ENCODE measurements at places on chromosomes 12 and 14.

DNA sequence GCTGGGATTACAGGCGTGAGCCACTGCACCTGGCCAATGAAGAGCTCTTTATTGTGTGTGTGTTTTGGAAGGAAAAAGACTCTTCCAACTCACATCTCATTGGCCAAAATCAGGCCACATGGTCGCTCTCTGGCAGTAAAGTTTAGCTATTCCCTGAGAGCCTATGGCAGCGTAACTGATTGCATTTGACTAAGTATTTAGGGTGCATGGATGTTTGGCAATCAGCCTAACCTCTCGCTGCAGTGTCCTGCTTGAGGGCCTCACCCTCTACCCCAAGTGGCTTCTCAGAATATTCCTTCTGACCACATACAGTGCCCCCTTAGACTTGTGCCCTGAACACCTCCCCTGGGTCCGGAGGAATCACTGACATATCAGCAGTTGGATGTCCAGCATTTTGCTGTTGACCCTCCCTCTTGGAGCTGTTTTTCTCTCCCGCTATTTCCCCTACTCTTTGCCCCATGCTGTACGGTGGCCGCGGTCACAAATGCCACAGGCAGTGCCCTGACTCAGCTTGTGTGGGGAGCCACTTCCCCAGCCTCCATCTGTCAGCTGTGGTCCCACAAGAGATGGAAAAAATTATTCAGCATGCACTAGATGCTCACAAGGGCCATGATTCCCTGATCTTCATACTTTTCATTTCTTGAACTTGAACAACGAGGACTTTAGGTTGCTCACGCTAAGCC is 9.5 kb downstream of the PHETA1 start:
- DNase-seq = no peak

GRCh38 chr12:121443911-121444841 is 44.3 kb downstream of the RNF34 start:
- DNase-seq = no peak

GRCh38 chr14:98350213-98350612 is 921.8 kb downstream of the BCL11B start:
- no peak for DNase-seq

- no peak for DNase-seq
These were observed 14.5 kb downstream of the TNFAIP2 start for GRCh38 chr14:103137689-103138300.

DNA sequence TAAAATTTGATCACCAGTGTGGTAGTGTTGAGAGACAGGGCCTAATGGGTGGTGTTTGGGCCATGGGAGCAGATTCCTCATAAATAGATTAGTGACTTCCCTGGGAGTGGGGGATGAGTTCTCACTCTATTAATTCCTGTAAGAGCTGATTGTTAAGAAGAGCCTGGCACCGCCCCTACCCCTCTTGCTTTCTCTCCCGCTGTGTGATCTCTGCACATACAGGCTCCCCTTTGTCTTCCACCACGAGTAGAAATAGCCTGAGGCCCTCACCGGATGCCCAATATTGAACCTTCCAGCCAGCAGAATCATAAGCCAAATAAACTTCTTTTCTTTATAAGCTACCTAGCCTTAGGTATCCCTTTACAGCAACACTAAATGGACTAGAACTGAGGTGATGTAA is 31.9 kb upstream of the CAND1 start:
- no peak for DNase-seq

DNA sequence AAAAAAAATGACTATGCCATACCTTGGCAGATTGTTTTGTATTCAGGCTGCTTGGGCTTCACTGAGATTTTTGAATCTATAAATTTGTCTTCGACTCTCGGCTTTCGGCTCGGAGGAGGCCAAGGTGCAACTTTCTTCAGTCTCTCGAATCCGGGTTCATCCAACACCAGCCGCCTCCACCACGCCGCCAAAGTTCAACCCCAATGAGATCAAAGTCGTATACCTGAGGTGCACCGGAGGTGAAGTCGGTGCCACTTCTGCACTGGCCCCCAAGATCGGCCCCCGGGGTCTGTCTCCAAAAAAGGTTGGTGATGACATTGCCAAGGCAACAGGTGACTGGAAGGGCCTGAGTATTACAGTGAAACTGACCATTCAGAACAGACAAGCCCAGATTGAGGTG is 12.4 kb upstream of the SPPL3 start:
- no peak for DNase-seq

DNA sequence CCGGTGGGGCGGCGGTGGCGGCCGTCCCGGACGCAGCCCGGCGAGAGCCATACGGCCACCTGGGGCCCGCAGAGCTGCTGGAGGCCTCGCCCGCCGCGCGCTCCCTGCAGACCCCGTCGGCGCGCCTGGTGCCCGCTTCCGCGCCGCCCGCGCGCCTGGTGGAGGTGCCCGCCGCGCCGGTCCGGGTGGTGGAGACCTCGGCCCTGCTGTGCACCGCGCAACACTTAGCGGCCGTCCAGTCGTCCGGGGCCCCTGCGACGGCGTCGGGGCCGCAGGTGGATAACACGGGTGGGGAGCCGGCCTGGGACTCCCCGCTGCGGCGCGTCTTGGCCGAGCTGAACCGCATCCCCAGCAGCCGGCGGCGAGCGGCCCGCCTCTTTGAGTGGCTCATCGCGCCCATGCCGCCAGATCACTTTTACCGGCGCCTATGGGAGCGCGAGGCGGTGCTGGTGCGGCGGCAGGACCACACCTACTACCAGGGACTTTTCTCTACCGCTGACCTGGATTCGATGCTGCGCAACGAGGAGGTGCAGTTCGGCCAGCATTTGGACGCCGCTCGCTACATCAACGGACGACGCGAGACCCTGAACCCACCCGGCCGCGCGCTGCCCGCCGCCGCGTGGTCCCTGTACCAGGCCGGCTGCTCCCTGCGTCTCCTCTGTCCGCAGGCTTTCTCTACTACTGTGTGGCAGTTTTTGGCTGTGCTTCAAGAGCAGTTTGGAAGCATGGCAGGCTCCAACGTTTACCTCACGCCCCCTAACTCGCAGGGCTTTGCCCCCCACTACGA is 716 bp downstream of the RIOX1 start:
- DNase-seq = peak; percentile 59

- DNase-seq = no peak
These were observed 36.8 kb downstream of the GOLGA5 start for GRCh38 chr14:92830902-92831301.

- DNase-seq = no peak
These were observed 35.7 kb downstream of the CNOT2 start for GRCh38 chr12:70278945-70279344.

- no peak for DNase-seq
These were observed 11.3 kb downstream of the RTRAF start for GRCh38 chr14:52000696-52001095.

- DNase-seq = no peak
These were observed 54.4 kb downstream of the GPR137C start for GRCh38 chr14:52607061-52607460.

- DNase-seq = no peak
These were observed 5.2 kb upstream of the PACS2 start for GRCh38 chr14:105309371-105309770.

All from nephron progenitor cell (in vitro differentiated cells).